ENCODE measurements at places on chromosomes 7 and 10. TPM values are rescaled to one million over a fixed set of nuclear protein-coding genes. Genes with fewer than 3 reads are reported as not detected.

DNA sequence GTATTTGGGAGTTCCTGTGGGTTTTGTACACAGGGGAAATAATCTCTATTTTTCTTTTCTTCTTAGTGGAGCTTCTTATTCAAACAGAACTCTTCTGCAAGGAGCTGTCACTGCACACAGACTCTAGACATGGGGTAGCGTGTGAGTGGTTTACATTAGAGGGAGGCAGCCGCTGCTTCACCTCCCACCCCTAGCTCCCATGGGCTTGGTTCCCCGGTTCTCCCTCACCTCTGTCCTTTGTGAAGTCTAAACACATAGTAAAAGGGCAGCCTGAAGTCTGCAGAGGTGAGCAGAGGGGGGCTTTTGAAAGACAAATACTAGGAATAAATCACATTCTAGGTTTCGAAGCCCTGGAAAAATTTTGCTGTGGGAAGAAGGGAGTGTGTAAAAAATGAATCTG, 5.5 kb downstream of the ASB4 start:
- no peaks in the 10 kb centered on the region for H3K36me3 ChIP-seq
- peaks cover 12% of the 10 kb centered on the region for H3K27me3 ChIP-seq
- no peak overlapping the region for H3K4me3 ChIP-seq
- DNase-seq: no peak
- H3K27ac ChIP-seq: no peak overlapping the region

DNA sequence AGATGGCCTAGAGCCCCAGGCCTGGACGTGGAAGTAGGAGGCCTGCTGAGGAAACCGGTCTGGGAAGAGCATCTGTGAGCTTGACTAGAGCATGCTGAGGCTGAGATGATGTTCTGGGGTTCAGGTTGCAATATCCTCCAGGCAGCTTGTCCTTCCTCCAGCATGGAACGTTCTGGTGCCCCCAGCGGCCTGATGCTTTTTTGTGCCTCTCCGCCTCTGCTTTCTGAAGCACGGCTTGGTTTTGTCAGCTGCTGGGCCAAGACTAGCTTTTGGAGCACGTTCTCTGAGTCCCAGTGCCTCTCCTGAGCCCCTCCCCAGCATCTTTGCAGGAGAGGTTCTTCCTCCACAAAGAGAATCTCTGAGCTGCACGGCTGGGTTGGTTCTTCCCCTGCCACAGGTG, 682.0 kb upstream of the FOXK1 start:
- no peaks in the 10 kb centered on the region for H3K4me1 ChIP-seq
- peaks cover 3% of the 10 kb centered on the region for H3K27me3 ChIP-seq
- DNase-seq: no peak
- no peak overlapping the region for H3K27ac ChIP-seq

GRCh38 chr7:158470336-158470735, 117.3 kb downstream of the PTPRN2 start:
- H3K27ac ChIP-seq: no peak overlapping the region
- H3K4me3 ChIP-seq: no peak overlapping the region
- no peaks in the 10 kb centered on the region for H3K36me3 ChIP-seq

The AKR1C4 gene
- total RNA-seq: not detected

The C10orf53 gene
- total RNA-seq: not detected

The OR2A7 gene
- 0.54 TPM for total RNA-seq

DNA sequence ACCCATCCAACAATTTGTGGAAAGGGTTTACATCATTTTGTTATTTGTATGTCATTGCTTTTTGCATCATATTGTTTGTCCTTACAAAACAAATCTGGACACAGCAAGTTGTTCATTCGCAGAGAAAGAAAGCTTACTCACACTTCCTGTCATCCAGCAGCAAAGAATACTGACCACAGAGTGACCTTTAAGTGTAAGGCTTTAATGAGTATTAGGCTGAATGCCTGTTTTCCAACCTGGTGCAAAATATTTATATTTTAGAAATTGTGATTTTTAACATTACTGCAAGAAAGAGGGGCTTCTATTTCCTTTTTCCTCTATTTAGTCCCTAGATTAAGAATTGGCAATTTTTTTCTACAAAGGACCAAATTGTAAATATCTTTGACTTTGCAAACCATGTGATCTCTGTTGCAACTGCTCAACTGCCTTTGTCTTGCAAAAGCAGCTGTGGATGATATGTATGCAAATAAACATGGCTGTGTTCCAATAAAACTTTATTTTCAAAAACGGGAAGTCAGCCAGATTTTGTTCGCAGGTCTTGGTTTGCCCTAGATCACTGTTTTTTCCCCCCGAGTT, 27.8 kb upstream of the ITGB1 start:
- peaks cover 2% of the 10 kb centered on the region for H3K36me3 ChIP-seq
- no peaks in the 10 kb centered on the region for H3K27me3 ChIP-seq
- H3K4me1 ChIP-seq: peaks cover 34% of the 10 kb centered on the region
- H3K27ac ChIP-seq: no peak overlapping the region
- DNase-seq: no peak

GRCh38 chr10:88332503-88333247, 250.4 kb downstream of the RNLS start:
- no peak for DNase-seq
- peaks cover 11% of the 10 kb centered on the region for H3K4me1 ChIP-seq
- H3K36me3 ChIP-seq: peaks cover 5% of the 10 kb centered on the region
- H3K27me3 ChIP-seq: no peaks in the 10 kb centered on the region
- no peak overlapping the region for H3K27ac ChIP-seq
- no peak overlapping the region for H3K4me3 ChIP-seq

DNA sequence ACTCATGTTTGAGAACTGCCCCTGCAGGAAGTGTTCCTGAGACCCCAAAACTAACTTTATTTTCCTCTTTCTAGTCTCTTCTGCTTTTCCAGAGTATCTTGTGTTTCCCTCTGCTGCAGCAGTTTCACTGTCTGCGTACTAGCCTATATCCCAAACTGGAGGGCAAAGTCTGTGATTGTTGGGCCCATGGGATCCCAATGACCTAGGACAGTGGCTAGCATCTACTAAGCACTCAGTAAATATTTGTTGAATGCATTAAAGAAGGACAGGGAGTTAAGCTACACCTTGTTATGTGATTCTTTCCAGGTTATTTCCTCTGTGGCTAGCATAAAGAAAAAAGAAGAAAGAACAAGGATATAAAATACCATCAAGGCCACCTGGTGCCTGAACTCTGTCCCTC, 210.6 kb upstream of the PHYHIPL start:
- H3K4me1 ChIP-seq: no peaks in the 10 kb centered on the region
- H3K36me3 ChIP-seq: no peaks in the 10 kb centered on the region
- peaks cover 8% of the 10 kb centered on the region for H3K27me3 ChIP-seq
- H3K27ac ChIP-seq: no peak overlapping the region
- no peak for DNase-seq

The SFXN2 gene
- 22.1 TPM for total RNA-seq

DNA sequence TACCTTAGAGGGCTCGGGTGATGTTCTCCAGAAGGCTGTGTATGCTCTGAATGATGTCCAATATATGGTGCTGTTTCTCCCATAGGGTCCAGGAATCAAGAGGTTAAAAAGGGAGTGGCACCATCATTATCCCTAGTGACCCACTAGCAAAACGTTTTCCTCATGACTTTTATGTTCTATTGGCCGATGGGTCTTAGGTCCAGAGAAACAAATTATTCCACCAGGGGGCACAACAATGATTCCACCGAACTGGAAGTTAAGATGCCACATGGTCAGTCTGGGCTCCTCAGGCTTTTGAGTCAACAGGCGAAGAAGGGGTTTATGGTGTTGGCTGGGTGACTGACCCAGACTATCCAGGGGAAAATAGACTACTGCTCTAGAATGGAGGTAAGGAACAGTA, 256.1 kb downstream of the COBL start:
- peaks cover 2% of the 10 kb centered on the region for H3K27me3 ChIP-seq
- no peak overlapping the region for H3K27ac ChIP-seq
- no peak overlapping the region for H3K4me3 ChIP-seq
- H3K4me1 ChIP-seq: no peaks in the 10 kb centered on the region
- H3K36me3 ChIP-seq: no peaks in the 10 kb centered on the region

DNA sequence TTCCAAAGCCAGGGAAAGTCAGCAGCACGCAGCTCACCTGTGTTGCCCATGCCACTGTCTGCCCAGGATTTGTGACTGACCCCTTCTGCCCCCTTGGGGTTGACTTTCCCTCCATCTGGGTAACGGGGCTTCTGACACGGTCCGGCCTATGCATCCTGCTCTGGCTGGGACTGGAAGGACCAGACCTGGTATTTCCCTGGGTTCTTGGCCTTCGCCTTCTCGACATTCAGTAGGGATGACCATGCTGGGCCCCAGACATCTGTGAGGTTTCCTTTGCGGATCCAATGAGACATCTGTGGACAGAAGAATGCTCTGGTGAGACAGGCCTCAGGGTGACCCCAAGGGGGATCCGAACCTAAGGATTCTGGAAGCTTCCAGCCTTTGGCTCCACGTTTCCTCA, 34.2 kb upstream of the ZNF716 start:
- H3K4me1 ChIP-seq: no peaks in the 10 kb centered on the region
- no peaks in the 10 kb centered on the region for H3K36me3 ChIP-seq
- no peak for DNase-seq
- no peak overlapping the region for H3K4me3 ChIP-seq
- H3K27ac ChIP-seq: no peak overlapping the region

The ANKRD30A gene
- total RNA-seq: not detected

DNA sequence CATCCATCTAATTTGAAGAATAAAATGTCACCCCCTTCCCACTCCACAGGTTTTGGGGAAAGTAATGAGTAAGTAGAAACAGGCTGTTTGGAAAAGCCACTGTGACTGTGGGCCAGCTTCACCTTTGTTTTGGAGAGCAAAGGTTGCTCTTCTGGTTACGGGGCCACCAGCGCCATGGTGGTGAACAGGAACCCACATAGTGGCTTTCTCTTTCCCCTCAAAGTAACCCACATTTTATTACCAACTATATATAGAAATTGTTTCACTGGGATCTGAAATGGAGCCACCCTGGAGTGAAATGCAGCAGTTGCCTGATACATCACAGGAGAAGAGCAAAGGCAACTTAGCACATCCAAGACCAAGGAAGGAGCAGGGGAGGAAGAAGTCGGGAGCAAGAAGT, 112.3 kb upstream of the EFCAB10 start:
- H3K4me3 ChIP-seq: no peak overlapping the region
- H3K4me1 ChIP-seq: peaks cover 34% of the 10 kb centered on the region
- peaks cover 8% of the 10 kb centered on the region for H3K27me3 ChIP-seq
- H3K36me3 ChIP-seq: no peaks in the 10 kb centered on the region
- DNase-seq: peak; percentile 52

DNA sequence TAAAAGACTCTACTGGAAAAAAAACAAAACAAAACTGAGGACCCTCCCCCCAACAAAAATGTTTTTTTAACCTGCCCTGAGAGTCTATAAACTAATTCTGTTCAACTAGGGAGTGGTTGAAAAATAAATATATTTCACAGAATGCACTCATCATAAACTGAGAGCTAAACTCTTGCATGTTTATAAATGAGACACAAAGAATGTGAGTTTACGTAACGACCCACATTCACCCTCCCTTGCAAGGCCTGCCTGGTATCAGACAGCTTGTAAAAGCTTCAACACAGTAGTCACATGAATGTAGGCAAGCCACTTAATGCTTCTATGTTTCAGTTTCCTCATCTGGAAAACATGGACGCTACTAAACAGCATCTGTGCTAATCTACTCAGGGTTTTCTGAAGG, 50.3 kb downstream of the JAZF1 start:
- H3K4me1 ChIP-seq: peaks cover 2% of the 10 kb centered on the region
- H3K27me3 ChIP-seq: no peaks in the 10 kb centered on the region
- no peak for DNase-seq
- H3K36me3 ChIP-seq: no peaks in the 10 kb centered on the region
- no peak overlapping the region for H3K4me3 ChIP-seq
- H3K27ac ChIP-seq: no peak overlapping the region

The EN2 gene
- not detected for total RNA-seq

The ITPRID1 gene
- total RNA-seq: not detected

The SH3PXD2A gene
- 14.5 TPM for total RNA-seq

GRCh38 chr7:47449810-47450590, 131.9 kb downstream of the TNS3 start:
- no peak overlapping the region for H3K4me3 ChIP-seq
- H3K27ac ChIP-seq: no peak overlapping the region
- DNase-seq: no peak
- no peaks in the 10 kb centered on the region for H3K27me3 ChIP-seq
- H3K36me3 ChIP-seq: no peaks in the 10 kb centered on the region

DNA sequence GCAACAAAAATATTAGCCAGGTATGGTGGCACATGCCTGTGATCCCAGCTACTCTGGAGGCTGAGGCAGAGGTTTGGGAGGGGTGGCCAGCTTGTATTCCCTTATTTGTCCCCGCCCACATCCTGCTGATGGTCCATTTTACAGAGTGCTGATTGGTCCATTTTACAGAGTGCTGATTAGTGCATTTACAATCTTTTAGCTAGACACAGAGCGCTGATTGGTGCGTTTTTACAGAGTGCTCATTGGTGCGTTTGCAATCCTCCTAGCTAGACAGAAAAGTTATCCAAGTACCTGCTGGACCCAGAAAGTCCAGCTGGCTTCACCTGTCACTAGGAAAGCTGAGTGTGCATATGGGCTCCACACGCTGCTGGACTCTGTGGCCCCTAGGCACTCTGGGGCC, 40.0 kb upstream of the RASGEF1A start:
- no peak overlapping the region for H3K27ac ChIP-seq
- H3K4me1 ChIP-seq: peaks cover 31% of the 10 kb centered on the region
- peaks cover 10% of the 10 kb centered on the region for H3K36me3 ChIP-seq
- no peak for DNase-seq
- peaks cover 16% of the 10 kb centered on the region for H3K27me3 ChIP-seq
- H3K4me3 ChIP-seq: no peak overlapping the region

The FEZF1 gene
- not detected for total RNA-seq

- no peaks in the 10 kb centered on the region for H3K27me3 ChIP-seq
- no peak overlapping the region for H3K27ac ChIP-seq
- peaks cover 4% of the 10 kb centered on the region for H3K36me3 ChIP-seq
- H3K4me1 ChIP-seq: peaks cover 2% of the 10 kb centered on the region
These were observed 93.8 kb upstream of the NOBOX start for GRCh38 chr7:144497282-144497681.

DNA sequence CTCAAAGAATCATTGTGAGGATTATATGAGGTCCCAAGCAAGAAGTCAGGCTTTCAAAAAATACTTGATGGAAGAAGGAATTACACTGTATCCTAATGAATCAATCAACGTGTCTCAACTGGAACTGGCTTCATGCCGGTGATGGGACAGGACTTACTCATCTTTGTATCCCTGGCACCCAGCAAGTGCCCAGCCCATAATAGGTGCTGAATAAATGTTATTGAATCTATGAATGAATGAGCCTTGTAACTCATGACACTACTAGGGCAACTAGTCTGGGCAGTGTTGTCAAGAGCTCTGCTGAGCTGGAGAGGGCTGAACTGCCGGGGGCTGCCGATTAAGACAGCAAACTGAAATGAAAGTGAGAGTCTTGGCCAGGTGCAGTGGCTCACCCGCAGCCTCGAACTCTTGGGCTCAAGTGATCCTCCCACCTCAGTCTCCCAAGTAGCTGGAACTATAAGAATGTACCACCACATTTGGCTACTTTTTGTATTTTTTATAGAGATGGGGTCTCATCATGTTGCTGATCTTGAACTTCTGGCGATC, 87.2 kb upstream of the KIF5B start:
- no peaks in the 10 kb centered on the region for H3K36me3 ChIP-seq
- H3K27ac ChIP-seq: no peak overlapping the region
- H3K4me3 ChIP-seq: no peak overlapping the region

Measured in activated CD8-positive, alpha-beta memory T cell treated with anti-CD3 and anti-CD28 coated beads, Interleukin-2, amount 10 ng/mL, durations not matched to agents 7 days and 5 days (primary cell).